ENCODE measurements at places on chromosomes 3 and 15.

DNA sequence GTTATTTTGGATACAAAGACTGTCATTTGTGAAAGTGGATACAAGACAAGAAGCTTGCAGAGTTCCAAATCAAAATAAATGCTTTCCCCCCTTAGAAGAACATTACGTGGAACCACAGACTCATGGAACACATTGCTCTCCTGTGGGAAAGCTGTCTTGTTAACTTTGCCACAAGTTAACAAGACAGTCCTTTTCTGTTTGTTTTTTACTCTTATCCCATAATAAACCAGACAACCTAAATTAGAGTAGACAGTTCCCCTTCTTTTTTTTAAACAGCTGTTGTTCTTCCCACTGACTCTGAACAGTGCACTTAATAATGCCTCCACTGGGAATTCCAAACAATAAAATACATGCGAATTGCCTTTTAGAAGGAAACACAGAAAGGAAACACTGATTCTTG is 255.3 kb upstream of the UBE2E2 start:
- DNase-seq, result no peak

GRCh38 chr3:196641333-196642054 is 2.0 kb downstream of the NRROS start:
- DNase-seq, result no peak

GRCh38 chr3:68059628-68060152 is 405.3 kb upstream of the SUCLG2 start:
- no peak for DNase-seq

- no peak for DNase-seq
Measured at GRCh38 chr3:79976466-79976865, 208.7 kb upstream of the ROBO1 start.

DNA sequence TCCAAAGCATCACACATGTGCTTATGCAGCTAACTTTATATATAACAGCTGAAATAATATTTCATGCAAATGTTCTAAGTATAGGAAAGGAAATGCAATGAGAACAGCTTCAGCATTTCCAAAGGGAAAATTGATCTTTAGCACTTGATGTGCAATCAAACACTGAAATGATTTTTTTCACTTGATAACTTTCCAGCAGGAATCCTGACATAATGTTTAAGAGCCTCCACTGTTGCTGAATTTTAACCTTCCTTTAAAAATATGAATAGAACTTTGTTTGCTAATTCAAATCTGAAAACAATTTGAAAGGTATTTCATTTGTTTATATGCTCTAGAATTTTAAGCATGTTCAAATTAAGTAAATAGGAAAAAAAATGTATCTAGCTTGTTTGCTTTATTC is 96.9 kb upstream of the STRIT1 start:
- DNase-seq, result no peak

DNA sequence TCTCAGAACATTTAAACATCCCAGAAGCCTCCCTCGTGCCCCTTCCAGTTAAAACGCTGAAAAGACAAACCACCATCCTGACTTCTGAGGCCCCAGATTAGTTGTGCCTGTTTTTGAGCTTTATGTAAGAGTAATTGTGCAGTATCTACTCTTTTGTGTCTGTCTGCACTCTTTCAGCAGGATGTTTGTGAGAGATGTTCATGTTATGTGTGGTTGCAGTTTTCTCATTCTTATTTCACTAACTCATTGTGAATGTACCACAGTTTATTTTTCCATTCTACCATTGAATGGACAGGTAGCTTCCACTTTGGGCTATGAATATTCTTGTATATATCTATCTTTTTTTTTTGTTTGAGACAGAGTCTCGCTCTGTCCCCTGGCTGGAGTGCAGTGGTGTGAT is 40.3 kb downstream of the MINAR1 start:
- no peak for DNase-seq

- DNase-seq, result no peak
Measured at GRCh38 chr3:141127344-141128125, 76.4 kb downstream of the SPSB4 start.

DNA sequence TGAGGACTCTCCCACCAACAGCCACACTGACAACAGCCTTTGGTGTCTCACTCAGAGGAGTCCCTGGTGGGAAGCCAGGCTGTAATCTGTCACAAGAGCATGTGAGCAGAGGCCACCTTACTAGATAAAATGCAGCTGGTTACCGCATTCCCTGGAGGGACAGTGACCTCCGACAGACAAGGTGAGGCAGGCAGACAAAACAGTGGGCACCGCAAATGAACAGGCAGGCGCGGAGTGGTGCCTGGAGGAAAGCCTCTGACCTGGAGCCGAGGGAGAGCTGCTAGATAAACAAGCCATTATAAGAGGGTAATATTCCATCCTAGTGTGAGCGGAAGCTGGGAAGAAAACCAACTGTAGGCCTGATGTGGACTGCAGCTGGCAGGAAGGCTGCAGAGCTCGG is 736.4 kb downstream of the FHIT start:
- no peak for DNase-seq

DNA sequence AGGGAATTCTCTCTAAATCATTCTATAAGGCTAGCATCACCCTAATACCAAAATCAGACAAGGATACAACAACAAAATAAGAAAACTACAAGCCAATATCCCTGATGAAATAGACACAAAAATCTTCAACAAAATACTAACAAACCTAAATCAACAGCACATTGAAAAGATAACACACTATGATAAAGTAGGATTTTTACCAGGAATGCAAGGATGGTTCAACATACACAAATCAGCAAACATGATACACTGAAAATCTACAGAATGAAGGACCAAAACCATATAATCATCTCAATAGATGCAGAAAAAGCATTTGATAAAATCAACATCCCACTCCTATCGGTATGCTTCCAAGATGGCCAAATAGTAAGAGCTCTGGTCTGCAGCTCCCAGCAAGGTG is 39.5 kb downstream of the ALDH1A2 start:
- DNase-seq, result no peak

GRCh38 chr3:158794936-158795518 is 6.8 kb upstream of the MFSD1 start:
- no peak for DNase-seq

DNA sequence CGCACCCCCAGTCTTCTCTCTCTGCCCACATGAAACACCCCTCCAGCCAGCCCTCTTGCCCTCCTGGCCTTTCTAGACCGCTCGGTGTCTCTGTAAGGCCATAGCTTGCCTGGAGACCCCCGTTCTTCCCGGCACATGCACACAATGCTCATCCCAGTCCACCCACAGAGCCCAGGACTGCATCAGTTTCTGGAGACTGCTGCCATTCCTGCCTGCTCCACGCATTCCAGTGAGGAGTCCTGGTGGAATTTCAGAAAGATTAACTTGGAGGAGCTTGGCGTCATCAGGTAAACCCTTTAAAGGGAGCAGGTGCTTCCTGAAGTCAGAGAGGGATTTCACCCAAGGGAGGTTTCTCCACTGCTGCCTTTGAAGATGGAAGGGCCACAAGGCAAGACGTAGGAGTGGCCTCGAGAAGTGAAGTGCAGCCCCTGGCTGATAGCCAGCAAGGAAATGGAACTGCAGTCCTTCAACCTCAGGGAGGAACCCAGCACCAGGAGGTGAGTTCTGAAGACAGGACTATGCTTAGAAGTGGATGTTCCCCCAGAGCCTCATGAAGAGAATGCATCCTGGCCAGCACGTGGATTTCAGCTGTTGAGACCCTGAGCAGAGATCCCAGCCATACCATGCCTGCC is 19.2 kb downstream of the SLC41A3 start:
- no peak for DNase-seq

DNA sequence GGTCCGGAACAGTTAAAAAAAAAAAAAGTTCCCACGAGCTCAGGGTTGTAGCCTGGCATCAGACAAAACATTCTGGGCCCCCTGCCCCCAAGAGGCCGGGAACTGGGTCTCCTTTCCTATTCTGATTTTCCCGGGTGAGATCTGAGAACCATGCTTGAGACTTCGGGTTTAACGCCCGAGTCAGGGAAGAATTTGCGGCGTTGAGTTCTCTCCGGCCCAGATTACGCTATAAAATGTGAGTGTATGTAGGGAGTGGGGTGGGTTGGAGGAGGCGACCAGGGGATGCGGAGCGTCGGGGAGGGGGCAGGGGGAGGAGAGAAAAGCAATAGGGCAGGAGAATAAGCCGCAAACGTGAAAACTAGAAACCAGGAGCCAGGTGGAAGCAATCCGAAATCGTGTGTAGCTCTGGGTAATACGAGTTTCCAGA is 2.7 kb downstream of the ZIC1 start:
- peak; percentile 35 for DNase-seq

- DNase-seq, result peak; percentile 23
Measured at GRCh38 chr3:189041482-189042090, 130.2 kb upstream of the TPRG1 start.

DNA sequence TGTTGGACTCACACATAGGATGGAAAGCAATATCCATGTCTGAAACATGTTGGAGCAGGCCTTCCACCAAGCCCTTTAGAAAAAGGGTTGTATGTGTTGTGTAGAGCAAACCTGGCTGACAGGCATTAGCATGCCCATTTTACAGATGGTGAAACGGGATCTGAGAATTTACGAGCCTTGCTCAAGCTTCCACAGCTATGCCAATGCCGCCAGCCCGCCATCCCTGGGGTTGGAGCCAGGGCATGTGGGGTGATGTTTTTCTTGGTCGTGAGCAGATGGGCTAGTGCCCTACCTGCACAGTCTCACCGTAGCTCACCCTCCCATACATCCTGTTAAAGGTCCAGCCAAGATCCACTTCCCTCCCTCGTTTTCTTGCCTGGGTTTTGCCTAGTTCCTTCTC is 97.5 kb upstream of the TLE3 start:
- DNase-seq, result no peak

DNA sequence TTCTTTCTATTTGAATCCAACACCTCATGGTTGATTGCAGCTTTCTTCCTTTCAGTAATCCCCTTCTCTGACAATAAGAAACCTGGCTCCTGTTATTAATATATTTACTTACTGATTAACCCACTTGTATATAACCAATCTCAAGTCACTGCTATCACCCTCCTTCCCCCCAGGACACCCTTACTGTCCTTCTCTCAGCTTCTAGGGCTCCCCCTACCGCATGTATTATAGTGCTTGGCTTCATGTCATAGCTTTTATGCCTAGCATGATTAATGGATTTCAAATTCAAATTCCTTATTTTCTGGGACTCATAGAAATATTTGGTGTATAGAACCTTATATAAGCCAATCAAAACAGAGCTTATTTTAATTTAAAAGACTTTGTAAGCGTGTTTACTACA is 75.7 kb upstream of the BNIP2 start:
- no peak for DNase-seq

DNA sequence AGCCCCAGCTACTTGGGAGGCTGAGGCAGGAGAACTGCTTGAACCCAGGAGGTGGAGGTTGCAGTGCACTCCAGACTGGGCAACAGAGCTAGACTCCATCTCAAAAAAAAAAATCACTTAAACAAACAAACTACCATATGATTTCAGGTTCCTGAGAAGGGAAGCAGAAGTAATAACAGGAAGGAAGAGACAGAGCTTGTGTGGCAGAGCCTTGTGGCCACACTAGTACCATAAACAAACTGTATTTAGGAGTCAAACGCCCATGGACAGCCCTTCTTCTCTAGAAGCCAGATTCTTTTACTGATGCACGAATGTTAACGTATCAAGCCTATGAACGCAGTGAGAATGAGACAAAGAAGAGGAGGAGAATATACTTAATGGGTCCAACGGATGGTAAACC is 12.0 kb downstream of the MTMR10 start:
- no peak for DNase-seq

- peak; percentile 61 for DNase-seq
Measured at GRCh38 chr3:160564949-160565441, 376 bp downstream of the KPNA4 start.

DNA sequence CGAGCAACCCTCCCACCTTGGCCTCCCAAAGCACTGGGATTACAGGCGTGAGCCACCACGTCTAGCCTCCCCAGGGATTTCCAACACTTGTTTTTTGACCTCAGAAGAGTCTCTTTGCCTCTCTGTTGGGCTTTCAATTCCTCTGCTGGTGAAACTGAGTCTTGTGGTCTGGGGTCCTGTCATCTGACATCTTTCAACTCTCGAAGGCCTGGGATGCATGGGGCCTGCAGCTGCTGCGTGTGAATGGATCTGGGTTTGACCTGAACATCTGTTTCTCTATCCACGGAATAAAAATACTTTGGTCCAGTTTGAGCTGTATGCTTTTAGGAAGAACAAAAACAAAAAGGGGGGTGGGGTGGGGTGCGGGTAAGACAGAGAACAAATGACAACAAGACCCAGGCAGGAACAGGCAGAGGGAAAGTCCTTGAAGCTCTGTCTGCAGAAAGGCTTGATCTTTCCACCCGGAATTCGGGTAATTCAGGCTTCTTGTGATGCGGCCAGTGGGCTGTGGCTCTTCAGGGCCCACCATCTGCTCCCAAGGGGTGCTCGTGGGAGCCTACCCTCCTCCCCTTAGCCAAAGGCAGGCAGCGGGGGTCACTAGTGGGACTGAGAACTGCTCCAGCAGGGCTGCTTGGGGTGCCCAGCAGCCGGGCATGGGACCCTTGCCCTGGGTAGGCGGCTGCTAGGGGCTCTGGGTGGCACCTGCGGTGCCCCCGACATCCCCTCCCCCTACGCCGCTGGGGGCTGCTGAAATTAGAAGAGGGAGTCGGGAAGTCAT is 71.5 kb downstream of the SLC12A8 start:
- no peak for DNase-seq

DNA sequence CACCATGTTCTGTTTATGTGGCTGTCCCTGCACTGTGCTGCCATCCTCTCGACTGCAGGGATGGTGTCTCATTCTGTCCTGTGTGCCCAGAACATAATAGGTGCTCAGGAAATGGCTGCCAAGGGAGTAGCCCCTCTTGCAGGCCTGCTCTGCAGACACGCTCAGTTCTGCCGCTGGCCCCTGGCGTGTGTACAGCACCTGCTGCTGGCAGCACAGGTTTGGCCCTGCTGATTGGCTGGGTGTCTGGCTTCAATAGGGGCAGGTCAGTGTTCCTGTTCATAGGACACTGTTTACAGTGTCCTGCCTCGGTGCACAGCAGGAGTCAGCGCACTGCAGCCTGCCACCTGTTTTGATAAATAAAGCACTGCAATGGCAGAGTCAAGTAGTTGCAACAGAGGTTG is 146.9 kb downstream of the DNAJB8 start:
- no peak for DNase-seq

GRCh38 chr15:82958638-82959037 is 6.1 kb upstream of the HOMER2 start:
- DNase-seq, result no peak

- no peak for DNase-seq
Measured at GRCh38 chr3:134922866-134923265, 127.8 kb downstream of the EPHB1 start.

GRCh38 chr15:46258056-46258455 is 623.2 kb downstream of the SQOR start:
- no peak for DNase-seq

- no peak for DNase-seq
Measured at GRCh38 chr15:63473007-63473748, 31.2 kb upstream of the USP3 start.

GRCh38 chr15:58608129-58608590 is 141.3 kb downstream of the ADAM10 start:
- no peak for DNase-seq

All from neuronal stem cell (in vitro differentiated cells).